Adrenal gland (tissue), 19 donors: ENCODE measurements at places on chromosomes 16 and 17. TPM values are rescaled to one million over a fixed set of nuclear protein-coding genes. Genes with fewer than 3 reads are reported as not detected.

DNA sequence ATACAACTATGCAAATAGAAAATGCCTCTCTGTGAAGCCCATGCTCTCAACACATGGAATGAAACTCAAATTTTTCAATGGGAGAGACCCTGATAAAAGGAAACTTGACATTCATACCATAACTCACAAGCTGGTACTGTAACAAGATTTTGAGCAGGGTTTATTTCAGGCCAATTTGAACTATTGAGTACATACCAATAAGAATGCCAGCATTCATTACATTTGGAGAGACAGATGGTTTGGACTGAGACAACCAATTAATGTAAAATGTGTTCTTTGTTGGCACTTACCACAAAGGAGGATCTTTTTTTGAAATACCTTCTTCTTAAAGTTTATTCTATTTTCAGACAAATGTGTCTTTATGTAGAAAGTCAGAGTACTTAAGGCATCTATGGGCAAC, 1357.0 kb upstream of the GOT2 start:
- no peaks in the 10 kb centered on the region for H3K4me1 ChIP-seq
- H3K4me3 ChIP-seq: no peak overlapping the region
- no peaks in the 10 kb centered on the region for H3K36me3 ChIP-seq

The TOP2A gene
- total RNA-seq: 3.1 TPM

The FN3K gene
- total RNA-seq: 37.1 TPM

GRCh38 chr16:55207693-55208428, 116.1 kb upstream of the IRX6 start:
- H3K27me3 ChIP-seq: no peaks in the 10 kb centered on the region
- DNase-seq: no peak
- H3K36me3 ChIP-seq: no peaks in the 10 kb centered on the region

GRCh38 chr17:59345476-59345875, 14.0 kb downstream of the YPEL2 start:
- H3K27ac ChIP-seq: no peak overlapping the region
- H3K4me1 ChIP-seq: peaks cover 34% of the 10 kb centered on the region
- DNase-seq: no peak
- H3K27me3 ChIP-seq: no peaks in the 10 kb centered on the region
- H3K36me3 ChIP-seq: no peaks in the 10 kb centered on the region
